Type B pancreatic cell (in vitro differentiated cells): ENCODE measurements at places on chromosomes 7 and 10.

GRCh38 chr10:1978584-1978983 lies 241.3 kb upstream of the ADARB2 start:
- DNase-seq = no peak

DNA sequence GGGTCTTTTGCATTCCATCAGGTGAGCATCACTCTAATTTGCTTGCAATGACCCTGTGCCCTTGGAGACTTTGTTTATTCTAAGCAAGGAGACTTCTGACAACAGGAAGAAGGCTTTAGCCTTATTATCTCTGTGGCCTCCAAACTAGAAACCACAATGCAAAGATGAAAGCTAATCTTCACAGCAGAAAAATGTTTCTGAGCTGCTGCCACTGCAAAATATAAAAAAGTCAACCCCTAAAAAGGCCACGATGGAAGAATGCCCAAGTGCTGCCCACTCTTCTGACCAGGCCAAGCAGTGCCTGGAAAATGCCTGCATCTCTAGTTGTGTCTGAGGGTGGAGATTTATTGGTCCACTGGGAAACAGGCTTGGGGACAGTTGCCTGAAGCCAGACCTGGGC lies 299.9 kb downstream of the C7orf25 start:
- DNase-seq = no peak

GRCh38 chr10:10977226-10977956 lies 40.3 kb upstream of the CELF2 start:
- no peak for DNase-seq

DNA sequence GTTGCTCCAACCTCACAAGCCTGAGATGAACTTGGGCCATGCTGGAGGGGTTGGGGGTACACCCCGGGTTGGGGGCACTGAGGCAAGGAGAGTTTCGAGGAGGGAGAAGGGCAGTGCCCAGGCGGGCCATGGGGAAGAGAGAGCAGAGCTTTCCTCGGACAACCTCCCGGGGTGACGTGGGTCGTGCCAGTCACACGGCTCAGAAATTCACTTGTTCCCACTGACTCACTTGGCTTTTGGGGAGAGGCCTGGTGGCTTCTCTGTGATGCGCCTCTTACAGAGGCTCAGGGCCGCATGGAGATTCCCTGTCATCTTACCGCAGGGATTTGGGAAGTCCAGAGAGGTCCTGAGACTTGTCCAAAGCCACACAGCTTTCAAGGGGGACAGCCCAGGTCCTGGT lies 2.9 kb downstream of the LAT2 start:
- DNase-seq = no peak

DNA sequence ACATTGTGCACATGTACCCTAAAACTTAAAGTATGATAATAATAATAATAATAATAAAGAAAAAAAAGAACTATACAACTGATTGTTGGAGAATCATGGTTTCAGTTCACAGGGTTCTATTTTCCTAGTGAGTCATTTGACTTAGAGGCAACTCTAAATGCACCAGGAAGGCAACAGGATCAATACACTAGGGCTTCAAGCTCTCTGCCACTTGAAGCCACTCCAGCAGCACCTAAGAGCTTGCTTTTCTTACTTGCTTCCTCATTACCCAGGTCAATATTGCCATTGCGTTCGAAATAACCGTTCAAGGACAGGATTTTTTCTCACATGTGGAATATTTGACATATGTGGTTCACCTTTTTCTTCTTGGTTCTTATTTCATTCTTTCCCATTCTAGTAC lies 189.7 kb downstream of the GRM3 start:
- no peak for DNase-seq

GRCh38 chr7:1995426-1995825 lies 237.3 kb downstream of the MAD1L1 start:
- no peak for DNase-seq

DNA sequence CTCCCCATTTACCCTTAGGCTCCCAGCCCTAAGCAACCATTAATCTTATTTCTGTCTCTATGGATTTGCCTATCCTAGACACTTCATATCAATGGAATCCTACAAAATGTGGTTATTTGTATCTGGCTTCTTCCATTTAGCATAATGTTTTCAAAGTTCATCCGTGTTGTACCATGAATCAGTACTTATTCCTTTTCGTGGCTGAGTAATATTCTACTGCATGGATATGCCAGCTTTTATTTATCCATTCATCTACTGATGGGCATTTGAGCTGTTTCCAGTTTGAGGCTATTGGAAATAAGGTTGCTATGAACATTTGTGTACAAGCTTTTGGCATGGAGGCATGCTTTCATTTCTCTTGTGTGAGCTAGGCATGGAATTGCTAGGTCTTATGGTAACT lies 121.1 kb downstream of the WDR11 start:
- no peak for DNase-seq

GRCh38 chr7:80923211-80923612 lies 4.4 kb upstream of the SEMA3C start:
- no peak for DNase-seq

DNA sequence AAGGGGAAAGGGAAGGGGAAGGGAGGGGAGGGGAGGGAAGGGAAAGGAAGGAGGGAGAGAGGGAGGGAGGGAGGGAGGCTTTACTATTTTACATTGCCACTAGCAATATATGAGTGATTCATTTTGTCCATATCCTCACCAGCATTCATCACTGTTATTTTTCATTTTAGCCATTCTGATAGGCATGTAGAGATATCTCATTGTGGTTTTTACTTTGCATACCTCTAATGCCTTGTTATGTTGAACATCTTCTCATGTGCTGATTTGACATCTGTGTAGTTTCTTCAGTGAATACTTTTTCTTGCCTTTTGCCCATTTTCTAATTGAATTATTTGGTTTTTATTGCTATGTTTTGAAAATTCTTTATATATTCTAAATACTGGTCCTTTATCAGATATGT lies 52.7 kb downstream of the GCC1 start:
- DNase-seq = no peak
